Stimulated activated CD4-positive, alpha-beta T cell treated with anti-CD3 and anti-CD28 coated beads, Interleukin-12 subunit alpha, Interleukin-12 subunit beta, amount 100 ng/mL, for 48 hours (primary cell): ENCODE measurements at places on chromosomes 1 and 21.

DNA sequence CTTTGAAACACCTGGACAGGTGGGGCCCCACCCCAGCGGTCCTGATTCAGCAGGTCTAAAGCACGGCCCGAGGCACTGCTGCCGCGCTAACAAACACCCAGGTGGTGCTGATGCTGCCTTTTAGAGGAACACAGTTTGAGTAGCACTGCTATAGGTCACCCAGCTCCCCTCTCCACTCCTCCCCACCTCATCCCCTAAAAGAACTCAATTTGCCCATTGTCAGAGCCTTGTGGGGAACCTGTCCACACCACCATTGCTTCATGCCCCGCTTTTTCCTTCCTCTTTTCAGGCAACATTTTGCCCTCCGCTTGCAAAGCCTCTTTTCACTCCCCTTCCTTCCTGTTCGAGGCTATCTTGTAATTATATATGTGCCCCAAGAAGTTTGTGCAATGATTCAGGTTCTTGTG is 26.2 kb upstream of the PADI4 start:
- no peak for DNase-seq

DNA sequence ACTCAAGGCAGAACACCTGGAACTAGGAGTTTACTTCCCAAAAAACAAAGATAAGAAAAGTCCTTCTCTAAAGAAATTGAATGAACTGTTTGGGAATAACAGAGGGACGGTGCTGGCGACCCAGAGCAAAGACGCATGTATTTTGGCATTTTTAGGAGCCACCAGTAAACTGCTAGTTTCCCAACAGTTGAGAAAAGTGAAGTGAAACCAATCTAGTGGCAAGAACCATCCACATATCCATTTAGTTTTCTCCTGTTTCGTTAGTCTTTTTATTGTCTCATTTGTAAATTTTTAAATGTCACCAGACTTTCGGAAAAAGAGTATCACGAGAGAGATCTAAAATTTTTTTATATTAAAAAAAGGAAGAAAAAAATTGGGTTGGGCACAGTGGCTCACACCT is 30.2 kb downstream of the ODF2L start:
- DNase-seq = no peak

DNA sequence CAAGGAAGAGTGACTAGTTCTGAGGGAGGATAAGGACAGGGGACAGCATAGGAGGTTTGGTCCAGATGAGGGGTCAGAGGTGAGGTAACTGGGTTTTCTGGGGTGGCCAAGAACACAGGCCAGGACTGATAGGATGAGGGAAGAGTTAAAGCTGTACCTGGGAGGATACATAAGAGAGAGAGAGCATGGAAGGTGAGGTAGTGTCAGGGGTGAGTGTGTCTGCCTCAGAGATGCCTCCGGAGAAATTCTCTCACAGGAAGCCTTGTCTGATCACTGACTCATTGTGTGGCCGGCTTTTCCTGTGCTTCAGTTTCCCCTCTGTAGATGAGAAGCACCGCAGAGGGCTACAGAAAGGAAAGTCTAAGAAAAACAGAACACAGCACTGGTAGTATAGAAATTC is 40.2 kb downstream of the FASLG start:
- peak; percentile 73 for DNase-seq

DNA sequence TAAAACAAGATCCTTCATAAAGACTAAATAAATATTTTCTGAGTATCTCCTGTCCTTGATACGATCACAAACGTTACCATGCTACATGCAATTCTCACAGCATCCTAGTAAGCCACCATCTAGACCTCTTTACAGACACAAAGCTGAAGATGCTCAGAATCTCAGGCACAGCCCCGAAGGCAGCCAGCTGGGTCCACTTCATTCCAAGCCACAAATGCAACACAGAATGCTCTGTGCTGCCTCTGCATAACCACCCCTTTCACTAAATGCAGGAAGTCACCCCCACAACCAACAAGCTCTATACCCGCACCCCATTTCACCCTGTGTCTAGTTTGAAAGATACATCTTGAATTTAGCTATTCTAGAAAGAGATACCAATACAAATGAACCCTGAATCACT is 12.9 kb downstream of the RCAN1 start:
- DNase-seq = no peak

GRCh38 chr1:72284348-72285073 is 2.2 kb upstream of the NEGR1 start:
- no peak for DNase-seq

GRCh38 chr1:30273456-30273855 is 449.9 kb downstream of the MATN1 start:
- no peak for DNase-seq

GRCh38 chr1:164575356-164575886 is 16.4 kb downstream of the PBX1 start:
- DNase-seq = no peak
